ENCODE measurements at places on chromosomes 7 and 10. TPM values are rescaled to one million over a fixed set of nuclear protein-coding genes. Genes with fewer than 3 reads are reported as not detected.
A peak's percentile ranks its signal among the peaks of the same experiment; 100 is the strongest.

GRCh38 chr7:6644728-6645127, 7.6 kb downstream of the ZNF316 start:
- no peak overlapping the region for H3K27ac ChIP-seq
- H3K36me3 ChIP-seq = peaks cover 21% of the 10 kb centered on the region
- H3K4me1 ChIP-seq = no peaks in the 10 kb centered on the region
- no peak for DNase-seq
- H3K27me3 ChIP-seq = no peaks in the 10 kb centered on the region

ENTPD1 gene
- 2.7 TPM for total RNA-seq

- H3K4me3 ChIP-seq = no peak overlapping the region
- DNase-seq = no peak
- H3K27me3 ChIP-seq = no peaks in the 10 kb centered on the region
- H3K4me1 ChIP-seq = no peaks in the 10 kb centered on the region
- H3K36me3 ChIP-seq = peaks cover 100% of the 10 kb centered on the region
Measured at GRCh38 chr7:70782796-70783195, 349.1 kb upstream of the GALNT17 start.

- H3K4me1 ChIP-seq = peaks cover 23% of the 10 kb centered on the region
- peak; percentile 89 for DNase-seq
- peak within 1 kb of the TSS; percentile 86 for H3K4me3 ChIP-seq
- no peak within 1 kb of the TSS for H3K27ac ChIP-seq
- H3K36me3 ChIP-seq = no peaks in the 10 kb centered on the region
Measured at GRCh38 chr7:51316666-51317581, at the start of gene COBL. Gene COBL (minus strand): TSS chr7:51316809. CDS start chr7:51316633, 176 bp downstream.

TSPAN33 gene
- 35.6 TPM for total RNA-seq

DNA sequence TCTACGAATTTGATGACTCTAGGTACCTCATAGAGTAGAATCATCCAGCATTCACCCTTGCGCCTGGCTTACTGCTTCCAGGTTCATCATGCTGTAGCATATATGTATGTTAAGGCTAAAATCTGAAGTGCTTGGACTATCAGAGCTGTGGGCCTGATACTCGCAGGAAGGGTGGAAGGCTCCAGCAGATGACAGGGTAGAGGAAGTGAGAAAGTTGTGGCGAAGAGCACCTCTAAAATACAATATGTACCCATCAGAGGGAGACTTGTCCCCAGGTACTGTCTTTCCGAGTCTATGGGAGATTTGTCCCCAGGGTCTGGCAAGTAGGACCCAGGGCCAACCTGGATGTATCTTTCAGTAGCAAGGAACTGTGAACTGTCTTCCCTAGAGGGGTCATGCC, 48.1 kb upstream of the PLEKHA1 start:
- H3K36me3 ChIP-seq = no peaks in the 10 kb centered on the region
- H3K27ac ChIP-seq = no peak overlapping the region
- no peaks in the 10 kb centered on the region for H3K27me3 ChIP-seq
- DNase-seq = no peak
- no peak overlapping the region for H3K4me3 ChIP-seq

MBL2 gene
- total RNA-seq = not detected

DNA sequence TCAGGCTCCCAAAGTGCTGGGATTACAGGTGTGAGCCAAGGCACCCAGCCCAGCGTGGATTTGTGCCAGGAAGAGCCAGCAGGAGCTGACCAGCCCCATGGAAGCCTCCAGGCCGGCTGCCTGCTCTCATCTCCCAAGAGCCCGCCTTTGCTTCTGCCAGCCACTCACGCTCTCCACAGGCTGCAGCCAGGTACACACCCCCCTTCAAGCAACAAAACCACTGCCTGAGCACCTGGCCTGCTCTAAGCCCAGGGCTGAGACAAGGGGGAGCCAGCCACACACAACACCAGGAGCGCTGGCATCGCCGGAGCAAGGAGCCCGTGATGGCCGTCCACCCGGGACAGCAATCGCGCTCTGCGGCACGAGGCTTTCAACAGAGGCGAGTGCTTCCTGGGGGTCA, 34.5 kb downstream of the MAD1L1 start:
- H3K36me3 ChIP-seq = peaks cover 37% of the 10 kb centered on the region
- H3K4me1 ChIP-seq = peaks cover 11% of the 10 kb centered on the region
- peak; percentile 67 for DNase-seq
- H3K27me3 ChIP-seq = no peaks in the 10 kb centered on the region
- H3K27ac ChIP-seq = no peak overlapping the region

GRCh38 chr10:112816033-112816430, 134.0 kb upstream of the TCF7L2 start:
- no peaks in the 10 kb centered on the region for H3K27me3 ChIP-seq
- H3K27ac ChIP-seq = no peak overlapping the region
- H3K36me3 ChIP-seq = no peaks in the 10 kb centered on the region
- no peak overlapping the region for H3K4me3 ChIP-seq
- DNase-seq = no peak

GRCh38 chr10:13690281-13690825, 103.6 kb downstream of the PRPF18 start:
- H3K4me3 ChIP-seq = peak overlapping the region; percentile 41
- peaks cover 17% of the 10 kb centered on the region for H3K36me3 ChIP-seq
- DNase-seq = peak; percentile 87
- peak overlapping the region; percentile 72 for H3K27ac ChIP-seq
- no peaks in the 10 kb centered on the region for H3K27me3 ChIP-seq

DNA sequence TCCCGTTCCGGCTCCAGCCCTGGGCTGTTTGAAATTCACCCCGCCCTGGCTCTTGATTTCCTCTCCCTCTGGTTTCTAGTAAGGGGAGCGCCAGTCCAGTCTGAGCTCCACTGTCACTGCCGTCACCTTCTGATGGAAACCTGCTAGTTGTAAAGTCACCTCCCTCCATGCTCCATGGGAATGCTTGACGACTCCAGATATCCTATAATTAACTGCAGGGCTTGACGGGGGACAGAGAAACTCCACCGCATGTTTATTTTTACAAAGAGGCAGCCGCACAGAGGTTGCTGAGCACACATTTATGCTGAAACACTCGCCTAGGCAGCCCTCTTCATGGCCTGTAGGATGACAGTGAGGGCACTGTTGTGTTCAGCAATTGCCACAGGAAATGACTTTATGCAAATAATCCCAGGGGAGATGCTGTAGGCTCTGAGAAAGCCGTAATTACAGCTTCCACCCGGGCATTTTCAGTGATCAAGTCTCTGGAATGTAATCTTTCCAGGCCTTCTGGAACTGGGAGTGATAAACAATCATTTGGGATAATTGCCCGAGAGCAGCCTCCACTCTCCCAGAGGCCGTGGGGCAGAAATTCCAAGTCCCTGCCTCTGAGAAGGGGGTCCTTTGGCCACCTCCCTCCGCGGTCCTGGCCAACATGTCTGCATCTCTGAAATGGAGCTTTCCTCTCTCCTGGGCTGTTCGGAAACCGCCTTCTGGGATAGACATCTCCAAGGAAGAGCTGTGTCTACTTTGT, 300.5 kb downstream of the KLF6 start:
- no peaks in the 10 kb centered on the region for H3K4me1 ChIP-seq
- H3K27me3 ChIP-seq = no peaks in the 10 kb centered on the region
- H3K27ac ChIP-seq = no peak overlapping the region
- H3K4me3 ChIP-seq = no peak overlapping the region
- no peaks in the 10 kb centered on the region for H3K36me3 ChIP-seq

- no peaks in the 10 kb centered on the region for H3K4me1 ChIP-seq
- H3K27ac ChIP-seq = no peak overlapping the region
- peaks cover 10% of the 10 kb centered on the region for H3K27me3 ChIP-seq
Measured at GRCh38 chr7:116683786-116684185, 11.8 kb downstream of the MET start.

Measured in endodermal cell (in vitro differentiated cells).